GF-D8 (cell line): ENCODE measurements at places on chromosomes 7 and 10.
A peak's percentile ranks its signal among the peaks of the same experiment; 100 is the strongest.

DNA sequence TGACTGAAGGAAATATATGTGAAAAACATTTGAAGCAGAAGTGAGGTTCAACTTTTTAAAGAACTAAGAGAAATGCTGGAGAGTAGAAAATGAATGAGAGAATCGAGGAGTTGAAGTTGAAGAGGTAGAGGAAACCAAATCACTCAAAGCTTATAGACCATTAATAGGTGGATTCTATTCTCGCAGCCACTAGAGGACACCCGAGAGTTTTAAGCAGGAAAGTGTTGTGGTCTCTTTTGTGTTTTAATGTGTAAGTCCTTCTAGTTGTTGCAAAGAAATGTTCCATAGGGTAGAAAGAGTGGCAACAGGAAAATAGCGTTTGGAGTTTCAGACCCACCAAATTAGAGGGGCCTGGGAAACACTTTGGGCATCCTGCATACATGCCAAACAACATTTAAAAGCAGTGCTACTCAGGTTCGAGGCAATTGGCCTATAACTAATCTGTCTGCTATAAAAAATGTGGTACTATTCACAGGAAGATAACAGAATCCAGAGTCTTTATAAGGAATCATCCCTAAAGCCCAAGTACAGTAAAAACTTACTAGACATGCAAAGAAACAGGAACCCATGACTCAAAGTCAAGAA lies 75.3 kb upstream of the TAS2R16 start:
- peak; percentile 6 for DNase-seq

- no peak for DNase-seq
These were observed 110.0 kb downstream of the TACC2 start for GRCh38 chr10:122098924-122099323.

DNA sequence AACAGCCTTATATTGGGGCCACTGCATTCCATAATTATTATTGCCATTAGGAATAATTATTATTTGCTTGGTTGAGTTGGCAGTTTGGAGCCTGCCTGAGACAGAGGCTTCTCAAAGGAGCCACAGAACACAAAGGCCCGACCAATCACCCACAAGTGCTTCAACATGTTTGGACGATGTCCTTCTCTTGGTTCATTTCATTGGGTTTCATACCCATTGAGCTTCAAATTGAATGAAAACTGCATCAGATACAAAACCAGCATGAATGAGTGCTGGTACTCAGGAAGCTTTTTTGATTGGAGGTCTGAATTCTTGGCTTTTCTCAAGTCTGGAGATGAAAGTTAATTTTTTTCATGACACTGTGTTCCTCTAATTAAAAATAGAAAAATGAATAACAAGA lies 168.3 kb downstream of the CREB5 start:
- DNase-seq, result no peak

DNA sequence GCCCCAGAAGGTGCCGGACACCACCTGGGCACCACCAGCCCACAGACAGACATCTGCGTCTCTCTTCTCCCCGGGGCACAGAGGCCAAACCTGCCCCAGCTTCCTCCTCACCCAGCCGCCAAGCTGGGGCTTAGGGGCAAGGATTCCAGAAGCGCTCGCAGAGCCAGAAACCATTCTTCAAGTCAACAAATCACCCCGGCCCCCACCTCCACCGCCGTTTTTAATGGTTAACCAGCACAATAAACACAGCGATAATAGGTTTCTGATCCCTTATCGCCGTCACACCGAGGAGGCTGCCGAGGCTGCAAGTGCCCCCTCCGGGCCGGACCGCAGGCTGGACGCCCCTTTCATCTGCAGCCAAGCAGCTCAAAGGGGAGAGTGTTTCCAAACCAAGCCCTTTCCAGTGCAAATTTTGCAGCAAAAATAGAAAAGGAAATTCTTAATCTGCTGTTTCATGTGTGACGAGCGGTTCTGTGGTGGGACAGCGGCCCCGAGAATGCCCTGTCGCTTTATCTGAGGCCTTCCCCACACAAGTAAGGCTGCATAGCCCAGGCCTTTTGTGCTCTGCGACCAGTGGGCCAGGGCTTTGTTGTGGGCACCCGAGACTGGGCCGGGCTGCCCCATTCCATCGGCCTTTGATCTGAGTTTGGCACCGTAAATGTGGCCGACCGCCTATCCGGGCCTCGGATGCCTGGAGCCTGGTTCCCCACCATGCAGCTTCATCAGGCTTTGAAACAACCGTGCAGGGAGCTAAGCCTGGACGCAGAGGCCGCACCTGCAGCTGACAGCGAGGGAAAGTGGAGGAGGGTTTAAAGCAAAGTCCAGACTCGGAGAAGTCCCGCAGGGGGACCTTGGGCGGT lies 83.2 kb downstream of the FOXL3 start:
- no peak for DNase-seq

GRCh38 chr10:42830237-42830636 lies 47.6 kb downstream of the BMS1 start:
- no peak for DNase-seq
